ENCODE measurements at places on chromosomes 7 and 10.

GRCh38 chr10:94133239-94133638, 139.5 kb downstream of the PLCE1 start:
- no peak for DNase-seq

DNA sequence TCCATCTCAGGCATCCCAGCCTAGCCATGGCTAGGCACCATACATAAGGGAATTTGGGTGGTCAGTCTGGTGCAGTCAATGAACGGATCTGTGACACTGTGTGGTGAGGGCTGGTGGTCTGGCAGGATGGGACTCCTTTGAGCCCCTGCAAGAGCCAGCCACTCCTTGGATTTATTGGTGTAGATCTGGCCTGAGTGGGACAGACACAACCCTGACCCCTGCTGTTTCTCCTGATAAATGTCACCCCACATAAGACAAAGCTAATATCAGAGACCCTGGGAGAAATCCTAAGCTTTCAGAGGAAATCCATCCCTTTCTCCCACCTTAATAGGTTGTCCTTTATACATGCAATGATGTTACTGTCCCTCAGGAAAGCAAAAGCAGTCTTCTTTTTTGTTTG, 2.3 kb downstream of the FBXO24 start:
- no peak for DNase-seq

- no peak for DNase-seq
These were observed 619.5 kb upstream of the SEMA3D start for GRCh38 chr7:85806321-85806720.

GRCh38 chr10:93469454-93469853, 12.7 kb downstream of the MYOF start:
- no peak for DNase-seq

GRCh38 chr7:47647181-47647917, 65.4 kb upstream of the TNS3 start:
- DNase-seq: no peak

GRCh38 chr10:53111529-53111928, 338.9 kb upstream of the MBL2 start:
- no peak for DNase-seq

- no peak for DNase-seq
These were observed 4.7 kb upstream of the WASHC2A start for GRCh38 chr10:50063100-50063499.

- DNase-seq: no peak
These were observed 56.4 kb upstream of the CCDC6 start for GRCh38 chr10:59962756-59963155.

Measured in GM19239 (cell line).